Activated CD4-positive, alpha-beta T cell treated with anti-CD3 and anti-CD28 coated beads for 48 hours (primary cell): ENCODE measurements at places on chromosomes 6 and 20.

- no peak for DNase-seq
Measured at GRCh38 chr6:114272582-114272981, 70.2 kb downstream of the HS3ST5 start.

- DNase-seq = no peak
Measured at GRCh38 chr6:169976301-169977081, 225.1 kb downstream of the ERMARD start.

DNA sequence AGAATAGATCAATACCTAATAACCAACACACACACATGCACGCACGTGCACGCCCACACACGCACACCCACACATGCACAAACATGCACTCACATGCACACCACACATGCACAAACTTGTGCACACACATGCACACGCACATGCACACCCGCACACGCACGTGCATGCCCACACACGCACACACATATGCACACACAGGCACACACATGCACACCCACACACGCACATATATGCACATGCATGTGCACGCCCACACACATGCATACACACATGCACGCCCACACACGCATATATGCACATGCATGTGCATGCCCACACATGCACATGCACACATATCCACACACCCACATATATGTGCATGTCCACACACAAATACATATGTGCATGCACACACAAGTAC is 26.2 kb upstream of the CHRNA4 start:
- DNase-seq = no peak

GRCh38 chr6:157291356-157291755 is 32.0 kb downstream of the TMEM242 start:
- DNase-seq = no peak

GRCh38 chr6:100730001-100730980 is 150.8 kb downstream of the ASCC3 start:
- DNase-seq = no peak

GRCh38 chr6:163486821-163487220 is 72.3 kb downstream of the QKI start:
- DNase-seq = no peak

DNA sequence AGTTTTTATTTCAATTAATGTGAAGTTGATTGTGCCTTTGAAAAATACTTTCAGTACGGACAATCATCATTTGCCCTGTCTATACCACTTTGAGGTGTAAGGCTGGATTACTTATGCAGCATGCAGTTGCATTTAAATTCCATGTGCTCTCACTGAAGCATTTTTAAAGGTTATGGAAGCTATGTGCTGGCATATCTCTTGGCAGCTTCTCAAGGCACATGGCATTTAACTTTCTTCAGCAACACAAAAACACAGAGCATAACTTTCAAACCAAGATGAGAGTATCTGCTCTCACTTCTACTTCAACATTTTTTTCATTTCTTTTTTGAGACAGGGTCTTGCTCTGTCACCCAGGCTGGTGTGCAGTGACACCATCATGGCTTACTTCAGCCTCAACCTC is 360.6 kb upstream of the RUNX2 start:
- no peak for DNase-seq

DNA sequence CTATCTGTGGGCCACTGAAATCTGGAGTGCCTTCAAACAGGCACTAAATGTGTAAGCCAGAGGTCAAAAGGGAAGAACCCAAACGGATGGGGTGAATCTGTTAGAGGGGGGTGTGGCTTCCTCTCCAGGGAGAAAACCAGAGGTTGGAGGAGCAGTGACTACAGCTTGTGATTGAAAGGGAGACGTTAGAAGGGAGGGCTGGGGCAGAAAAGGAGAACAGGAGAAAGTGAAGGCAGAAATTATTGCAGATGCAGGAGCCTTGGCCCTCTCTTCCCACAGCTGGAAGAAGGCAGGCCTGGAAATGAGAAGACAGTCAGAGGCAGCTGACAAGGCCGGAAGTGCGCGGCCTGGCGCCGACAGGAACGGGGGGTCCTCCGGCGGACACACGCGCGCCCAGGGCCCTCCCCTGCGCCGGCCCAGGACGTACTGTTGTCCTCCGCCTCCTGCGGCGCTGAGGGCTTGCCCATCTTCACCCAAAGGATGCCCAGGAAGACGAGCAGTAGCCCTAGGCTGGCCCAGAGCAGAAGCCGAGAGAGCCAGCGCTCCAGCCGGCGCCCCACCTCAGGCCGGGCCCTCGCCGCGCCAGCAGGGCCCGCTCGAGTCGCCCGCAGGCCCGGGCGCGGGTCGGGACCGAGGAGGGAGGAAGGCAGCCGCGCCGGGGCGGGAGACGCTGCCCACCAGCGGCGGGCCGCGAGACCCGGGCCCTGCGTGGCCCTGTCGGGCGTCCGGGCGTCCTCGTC is 806 bp downstream of the LEMD2 start:
- DNase-seq = peak; percentile 63

DNA sequence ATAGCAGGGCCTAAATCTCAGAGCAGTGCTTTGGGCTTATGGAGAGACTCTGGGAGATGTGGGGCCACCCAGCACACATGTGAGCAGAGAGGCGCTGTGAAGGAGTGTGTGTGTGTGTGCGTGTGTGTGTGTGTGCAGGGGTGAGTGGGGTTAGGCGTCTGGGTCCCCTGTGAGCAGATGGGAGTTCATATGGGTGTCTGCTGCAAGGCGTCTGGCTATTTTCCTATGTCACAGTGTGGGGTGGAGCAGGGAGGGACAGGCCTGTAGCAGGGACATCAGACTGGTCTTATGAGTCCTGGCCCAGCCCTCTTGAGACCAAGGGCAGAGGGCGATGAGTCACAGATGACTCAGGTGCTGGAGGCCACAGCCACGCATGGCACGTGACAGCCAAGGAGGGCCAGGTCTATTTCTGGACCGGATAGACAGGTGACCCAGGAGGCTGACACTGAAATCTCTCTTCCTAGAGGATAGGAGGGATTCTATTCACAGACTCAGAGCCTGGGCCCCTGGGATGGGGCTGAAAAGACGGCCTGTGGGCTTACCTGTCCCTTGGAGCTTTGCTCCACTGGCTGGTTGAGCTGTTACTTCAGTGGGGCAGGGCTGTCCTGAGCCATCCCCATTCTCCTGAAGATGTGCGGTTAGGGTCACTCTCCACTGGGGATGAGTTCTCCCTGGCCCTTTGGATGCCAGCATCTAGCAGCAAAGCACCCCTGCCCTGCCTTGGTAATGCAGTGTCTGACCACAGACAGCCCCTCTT is 28.9 kb downstream of the VEGFA start:
- peak; percentile 31 for DNase-seq

- DNase-seq = no peak
Measured at GRCh38 chr6:69918813-69919475, 52.6 kb downstream of the COL19A1 start.

DNA sequence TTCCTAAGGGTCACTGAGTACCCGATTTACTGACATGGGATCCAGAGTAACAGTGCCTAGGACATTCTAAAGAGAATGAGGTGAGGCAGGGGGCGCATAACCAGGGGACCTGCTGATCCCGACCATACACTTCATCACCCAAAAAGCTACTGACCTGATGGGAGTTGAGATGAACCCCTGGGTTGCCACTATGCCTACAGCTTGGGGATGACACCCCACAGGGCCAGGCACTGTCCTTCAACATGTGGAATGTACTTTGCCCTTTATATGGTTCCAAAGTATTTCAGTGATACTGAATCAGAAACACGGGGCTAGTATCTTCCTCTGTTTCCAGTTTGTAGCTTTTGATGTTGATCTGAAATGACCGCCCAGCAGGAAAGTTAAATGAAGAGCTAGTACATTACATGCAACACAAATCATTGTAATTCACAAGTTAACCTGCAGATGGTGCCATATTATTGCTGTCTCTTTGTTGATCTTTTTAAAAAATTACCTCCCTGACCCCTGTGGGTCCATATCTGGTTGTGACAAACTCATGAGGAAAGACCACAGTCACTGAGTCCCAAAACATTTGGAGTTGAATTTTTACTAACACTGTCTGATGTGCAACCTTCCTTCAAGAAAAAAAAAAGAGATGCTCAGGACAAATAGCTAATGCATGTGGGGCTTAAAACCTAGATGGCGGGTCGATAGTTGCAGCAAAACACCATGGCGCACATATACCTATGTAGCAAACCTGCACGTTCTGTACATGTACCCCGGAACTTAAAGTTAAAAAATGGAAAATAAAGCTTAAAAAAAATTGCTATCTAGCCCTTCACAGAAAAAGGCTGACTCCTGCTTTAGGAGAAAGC is 42.7 kb upstream of the GCNT2 start:
- no peak for DNase-seq

- DNase-seq = no peak
Measured at GRCh38 chr6:106490436-106490835, 129.9 kb downstream of the CRYBG1 start.

GRCh38 chr20:37160683-37161082 is 18.4 kb upstream of the RPN2 start:
- DNase-seq = no peak

DNA sequence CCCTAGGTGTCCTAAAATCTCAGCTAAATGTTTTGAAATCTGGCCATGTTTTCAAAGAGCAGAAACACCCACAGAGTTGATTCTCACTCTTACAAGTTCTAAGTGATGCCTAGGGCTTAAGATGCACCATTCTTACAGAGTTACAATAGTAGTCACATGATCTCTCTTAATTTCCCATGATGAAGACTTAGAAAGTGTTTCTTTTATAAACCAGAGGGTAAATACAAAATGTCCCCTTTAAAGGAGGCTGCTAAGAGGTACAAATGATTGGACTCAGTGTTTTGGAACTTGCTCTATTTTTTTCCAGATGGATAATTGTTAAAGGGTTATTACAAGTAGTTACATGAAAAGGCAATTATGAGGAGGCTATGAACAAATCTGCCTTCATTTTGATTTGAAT is 244.6 kb downstream of the GRM1 start:
- no peak for DNase-seq

- DNase-seq = no peak
Measured at GRCh38 chr6:139473231-139473701, 98.8 kb upstream of the CITED2 start.

- DNase-seq = peak; percentile 31
Measured at GRCh38 chr6:150004101-150004782, 21.1 kb downstream of the RAET1L start.

GRCh38 chr20:12715371-12715770 is 293.4 kb upstream of the SPTLC3 start:
- no peak for DNase-seq
